Muscle of leg (tissue), 16 donors: ENCODE measurements at places on chromosomes 7 and 10. TPM values are rescaled to one million over a fixed set of nuclear protein-coding genes. Genes with fewer than 3 reads are reported as not detected.

GRCh38 chr10:3473271-3473670 lies 300.7 kb upstream of the PITRM1 start:
- no peak overlapping the region for H3K27ac ChIP-seq
- no peak overlapping the region for H3K4me3 ChIP-seq
- H3K27me3 ChIP-seq, result no peaks in the 10 kb centered on the region

Gene CC2D2B
- 0.58 TPM for total RNA-seq

Gene ZNF467
- total RNA-seq, result 3.0 TPM

GRCh38 chr10:109780997-109781396 lies 142.3 kb downstream of the XPNPEP1 start:
- H3K4me1 ChIP-seq, result no peaks in the 10 kb centered on the region
- H3K36me3 ChIP-seq, result no peaks in the 10 kb centered on the region
- no peak overlapping the region for H3K4me3 ChIP-seq
- H3K27ac ChIP-seq, result no peak overlapping the region

GRCh38 chr10:126663328-126663727 lies 7.2 kb downstream of the C10orf90 start:
- H3K4me1 ChIP-seq, result peaks cover 27% of the 10 kb centered on the region
- DNase-seq, result peak; percentile 98
- peak overlapping the region; percentile 82 for H3K27ac ChIP-seq
- H3K36me3 ChIP-seq, result no peaks in the 10 kb centered on the region
- H3K27me3 ChIP-seq, result no peaks in the 10 kb centered on the region

DNA sequence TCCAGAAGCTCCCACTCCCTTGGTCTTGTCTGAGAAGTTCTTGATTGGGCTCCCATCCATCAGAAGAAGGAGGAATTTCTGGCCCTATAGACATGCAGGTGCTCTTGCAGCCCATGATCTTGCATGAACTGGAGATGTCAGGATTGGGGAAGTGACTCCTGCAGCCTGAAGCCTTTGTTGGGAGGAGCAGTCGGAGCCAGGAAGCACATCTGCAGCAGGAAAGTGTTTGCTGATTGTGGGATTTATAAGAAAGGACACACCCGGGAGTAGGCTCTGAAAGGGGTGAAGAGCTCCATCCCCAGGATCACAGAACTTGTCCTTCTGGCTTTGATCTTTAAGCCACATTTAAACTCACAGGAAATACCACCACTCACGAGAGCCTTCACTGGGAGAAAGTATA lies 185.2 kb downstream of the DYNC1I1 start:
- no peaks in the 10 kb centered on the region for H3K36me3 ChIP-seq
- no peak for DNase-seq
- no peaks in the 10 kb centered on the region for H3K4me1 ChIP-seq

DNA sequence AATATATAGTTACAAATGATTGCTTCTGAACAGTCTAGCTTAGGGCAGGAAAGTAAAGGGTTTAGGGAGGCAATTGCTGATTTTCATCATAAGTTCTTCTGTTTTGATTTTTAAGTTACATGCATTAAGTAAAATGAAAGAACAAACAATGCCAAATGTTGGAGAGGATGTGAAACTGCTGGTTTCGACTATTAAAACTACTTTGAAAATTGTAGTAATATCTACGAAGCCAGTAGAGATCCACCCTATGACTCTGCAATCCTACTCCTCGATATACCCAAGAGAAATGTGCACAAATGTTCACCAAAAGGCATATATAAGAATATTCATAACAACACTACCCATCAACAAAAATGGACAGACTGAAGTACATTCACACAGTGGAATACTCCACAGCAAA lies 24.3 kb downstream of the PDZD8 start:
- H3K4me1 ChIP-seq, result no peaks in the 10 kb centered on the region
- no peak for DNase-seq
- no peaks in the 10 kb centered on the region for H3K27me3 ChIP-seq
- H3K36me3 ChIP-seq, result no peaks in the 10 kb centered on the region

DNA sequence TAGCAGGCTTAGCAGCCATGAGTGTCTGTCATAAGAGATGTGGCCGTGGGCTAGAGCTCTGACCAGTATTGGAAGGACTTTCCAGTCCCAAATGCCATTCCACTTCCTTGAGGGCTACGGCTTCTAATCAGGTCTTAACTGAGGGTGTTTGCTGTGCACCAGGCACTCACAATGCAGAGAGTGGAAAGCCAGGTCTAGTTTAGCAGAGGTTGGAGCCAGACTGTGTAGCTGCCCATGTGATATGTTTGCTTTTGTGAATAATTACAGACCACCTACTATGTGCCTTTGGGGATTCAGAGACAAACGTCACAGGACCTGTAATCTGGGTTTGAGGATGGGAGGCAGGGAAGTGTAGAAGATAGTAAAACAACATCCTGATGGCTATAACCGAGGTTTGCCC lies 79.8 kb downstream of the WDFY4 start:
- H3K27ac ChIP-seq, result no peak overlapping the region
- no peak overlapping the region for H3K4me3 ChIP-seq
- H3K36me3 ChIP-seq, result no peaks in the 10 kb centered on the region
- no peaks in the 10 kb centered on the region for H3K27me3 ChIP-seq
- no peak for DNase-seq
- H3K4me1 ChIP-seq, result no peaks in the 10 kb centered on the region

Gene GPR15LG
- total RNA-seq, result not detected

- peak; percentile 58 for DNase-seq
- H3K4me3 ChIP-seq, result no peak overlapping the region
- no peaks in the 10 kb centered on the region for H3K36me3 ChIP-seq
Observed at GRCh38 chr10:9419757-9420156, 1365.3 kb downstream of the GATA3 start.

DNA sequence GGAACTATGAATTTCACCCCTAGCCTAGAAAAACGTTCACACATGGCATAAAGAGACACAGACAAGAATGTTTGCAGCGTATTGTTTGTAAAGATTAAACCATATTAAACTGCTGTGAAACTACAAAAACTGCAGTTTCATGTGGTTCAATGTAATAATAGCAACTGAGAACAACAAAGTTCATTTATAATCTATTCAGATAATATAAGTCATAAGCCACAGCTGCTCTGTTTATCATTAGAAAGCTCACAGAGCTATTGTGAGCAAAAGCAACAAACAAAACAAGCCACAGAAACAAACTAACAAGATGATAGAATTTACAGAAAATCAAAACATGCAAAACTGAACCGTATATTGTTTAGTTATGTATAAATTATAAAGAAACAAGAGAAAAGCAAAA lies 113.5 kb downstream of the AHR start:
- no peak overlapping the region for H3K4me3 ChIP-seq
- H3K4me1 ChIP-seq, result no peaks in the 10 kb centered on the region
- H3K36me3 ChIP-seq, result no peaks in the 10 kb centered on the region
- no peaks in the 10 kb centered on the region for H3K27me3 ChIP-seq
- no peak overlapping the region for H3K27ac ChIP-seq
- DNase-seq, result no peak

DNA sequence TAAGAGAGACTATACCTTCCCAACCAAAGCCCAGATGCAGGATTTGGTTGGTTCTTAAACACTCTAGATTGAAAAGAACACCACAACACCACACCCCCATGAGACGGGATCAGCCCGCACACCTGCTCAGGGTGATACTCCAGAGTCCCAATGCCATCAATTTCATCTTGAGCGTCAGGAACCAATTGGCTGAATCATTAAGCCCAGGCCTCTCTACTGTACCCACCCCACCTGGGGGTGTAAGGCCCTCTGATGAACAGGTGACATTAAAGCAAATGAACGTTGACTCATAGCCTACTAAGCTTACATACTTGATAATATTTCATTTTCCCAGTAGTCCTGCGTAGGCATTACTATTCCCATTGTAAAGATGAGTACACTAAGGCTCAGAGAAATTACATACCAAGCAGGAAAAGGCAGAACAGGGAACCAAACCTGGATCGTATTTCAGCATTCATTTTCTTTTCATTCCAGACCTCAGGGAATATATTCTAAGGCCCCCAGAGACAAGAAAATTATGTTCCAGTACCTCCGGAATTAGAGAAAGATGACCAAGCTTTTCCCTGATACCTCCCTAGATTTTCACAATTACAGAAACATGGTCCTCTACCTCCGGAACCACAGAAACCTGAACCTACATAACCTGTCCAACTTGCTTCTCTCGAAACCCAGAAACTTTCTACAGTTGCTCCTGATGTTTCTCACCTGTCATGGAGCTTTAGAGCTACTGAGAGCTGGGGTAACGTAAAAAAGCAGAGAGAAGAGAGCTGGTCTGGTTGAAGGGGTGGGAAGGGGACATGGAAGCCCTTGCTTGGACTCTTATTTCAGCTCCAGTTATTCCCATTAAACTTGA lies 43.1 kb upstream of the KDM7A start:
- H3K4me3 ChIP-seq, result no peak overlapping the region
- no peak overlapping the region for H3K27ac ChIP-seq
- H3K36me3 ChIP-seq, result no peaks in the 10 kb centered on the region
- H3K27me3 ChIP-seq, result no peaks in the 10 kb centered on the region
- no peaks in the 10 kb centered on the region for H3K4me1 ChIP-seq
- no peak for DNase-seq

DNA sequence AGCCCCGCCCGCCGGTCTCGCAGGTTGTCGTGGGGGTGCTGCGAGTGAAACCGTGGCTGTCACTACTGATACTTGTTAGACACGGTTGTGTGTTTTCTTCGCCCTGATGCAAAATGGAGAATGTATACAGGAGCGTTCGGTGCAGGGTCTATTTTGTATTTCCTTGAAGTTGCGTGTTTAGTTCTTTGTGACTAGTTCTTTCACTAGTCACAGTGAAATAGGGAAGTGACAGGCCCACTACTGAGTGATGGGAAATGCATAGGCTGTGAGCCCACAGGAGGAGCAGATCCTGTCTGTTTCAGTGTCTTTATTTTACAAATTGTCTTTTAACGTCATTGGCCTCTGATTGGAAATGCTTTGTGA lies 675 bp downstream of the ABRAXAS2 start:
- H3K27me3 ChIP-seq, result no peaks in the 10 kb centered on the region
- no peaks in the 10 kb centered on the region for H3K36me3 ChIP-seq
- H3K27ac ChIP-seq, result peak overlapping the region; percentile 79
- peaks cover 3% of the 10 kb centered on the region for H3K4me1 ChIP-seq
- peak; percentile 20 for DNase-seq
- peak overlapping the region; percentile 92 for H3K4me3 ChIP-seq

GRCh38 chr7:38834357-38834756 lies 74.6 kb downstream of the VPS41 start:
- no peaks in the 10 kb centered on the region for H3K27me3 ChIP-seq
- no peak overlapping the region for H3K27ac ChIP-seq
- no peak for DNase-seq
- no peak overlapping the region for H3K4me3 ChIP-seq
- no peaks in the 10 kb centered on the region for H3K36me3 ChIP-seq

DNA sequence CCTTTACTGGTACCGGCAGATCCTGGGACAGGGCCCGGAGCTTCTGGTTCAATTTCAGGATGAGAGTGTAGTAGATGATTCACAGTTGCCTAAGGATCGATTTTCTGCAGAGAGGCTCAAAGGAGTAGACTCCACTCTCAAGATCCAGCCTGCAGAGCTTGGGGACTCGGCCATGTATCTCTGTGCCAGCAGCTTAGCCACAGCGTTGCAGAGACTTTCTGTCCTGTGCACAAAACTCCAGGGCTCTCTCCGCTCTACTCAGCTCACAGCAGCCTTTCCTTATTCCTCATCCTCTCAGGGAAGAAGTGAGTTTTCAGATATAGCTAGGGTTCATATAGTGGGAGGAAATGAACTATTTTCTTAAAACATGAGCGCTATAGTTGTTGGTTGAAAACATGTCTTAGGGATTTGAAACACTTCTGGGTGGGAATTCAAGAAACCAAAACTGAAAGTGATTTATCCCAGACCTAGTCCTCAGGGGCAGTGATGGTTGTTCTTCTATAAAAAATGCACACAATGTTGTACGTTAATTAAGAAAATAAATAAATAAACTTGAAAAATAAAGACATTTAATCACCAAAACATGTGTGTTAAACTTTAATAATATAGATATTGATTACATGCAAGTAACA lies 150.2 kb upstream of the PRSS58 start:
- no peaks in the 10 kb centered on the region for H3K27me3 ChIP-seq
- H3K36me3 ChIP-seq, result no peaks in the 10 kb centered on the region
- H3K4me1 ChIP-seq, result peaks cover 6% of the 10 kb centered on the region
- H3K27ac ChIP-seq, result peak overlapping the region; percentile 56
- DNase-seq, result peak; percentile 61

GRCh38 chr10:14371581-14371980 lies 40.9 kb upstream of the FRMD4A start:
- DNase-seq, result peak; percentile 93
- H3K27me3 ChIP-seq, result no peaks in the 10 kb centered on the region
- peaks cover 5% of the 10 kb centered on the region for H3K36me3 ChIP-seq
- peak overlapping the region; percentile 57 for H3K4me3 ChIP-seq

- no peaks in the 10 kb centered on the region for H3K4me1 ChIP-seq
- no peaks in the 10 kb centered on the region for H3K27me3 ChIP-seq
- H3K36me3 ChIP-seq, result no peaks in the 10 kb centered on the region
- H3K27ac ChIP-seq, result no peak overlapping the region
Observed at GRCh38 chr7:26356929-26357798, 65.5 kb downstream of the SNX10 start.

DNA sequence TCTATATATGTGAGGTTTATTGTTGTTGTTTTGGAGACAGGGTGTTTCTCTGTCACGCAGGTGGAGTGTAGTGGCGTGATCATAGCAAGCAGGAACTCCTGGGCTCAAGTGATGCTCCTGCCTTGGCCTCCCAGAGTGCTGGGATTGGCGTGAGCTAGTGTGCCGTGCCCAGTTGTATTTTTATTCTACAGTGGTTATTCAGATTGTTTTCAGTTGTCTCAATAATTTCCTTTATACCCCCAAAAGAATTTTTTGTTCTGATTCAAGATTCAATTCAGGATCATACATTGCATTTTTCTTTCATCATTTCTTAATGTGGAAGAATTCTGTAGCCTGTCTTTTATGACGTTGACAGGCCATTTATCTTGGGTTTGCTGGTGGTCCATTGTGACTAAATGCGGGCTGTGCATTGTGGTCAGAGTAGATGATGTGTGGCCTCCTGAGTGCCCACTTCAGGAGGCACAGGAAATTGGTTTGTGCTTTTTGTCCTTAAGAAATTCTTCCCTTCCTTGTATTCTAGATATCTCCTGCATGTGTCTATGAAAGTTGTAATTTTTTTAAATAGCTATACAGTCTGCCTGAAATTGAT lies 22.9 kb downstream of the RBM33 start:
- H3K36me3 ChIP-seq, result no peaks in the 10 kb centered on the region
- no peak for DNase-seq
- H3K27me3 ChIP-seq, result no peaks in the 10 kb centered on the region
- H3K27ac ChIP-seq, result no peak overlapping the region
- H3K4me1 ChIP-seq, result peaks cover 4% of the 10 kb centered on the region
- H3K4me3 ChIP-seq, result no peak overlapping the region
